ENCODE measurements at places on chromosomes 6 and 20. TPM values are rescaled to one million over a fixed set of nuclear protein-coding genes. Genes with fewer than 3 reads are reported as not detected.

Gene UBE2C
- total RNA-seq = 1.3 TPM

Gene BMP5
- not detected for total RNA-seq

Gene C6orf141
- 11.3 TPM for total RNA-seq

Gene SLC17A3
- not detected for total RNA-seq

Gene RAMACL
- total RNA-seq = 0.72 TPM

Gene BTBD3
- 20.0 TPM for total RNA-seq

Gene ZBP1
- total RNA-seq = not detected

Gene TCP11
- not detected for total RNA-seq

Gene RAET1G
- 41.3 TPM for total RNA-seq

Gene SLC22A7
- not detected for total RNA-seq

Gene TRIM10
- total RNA-seq = not detected

Gene PDSS2
- total RNA-seq = 13.9 TPM

Gene ILRUN
- total RNA-seq = 48.9 TPM

Gene PLCB1
- total RNA-seq = 0.24 TPM

Gene KIF13A
- total RNA-seq = 36.0 TPM

Gene PLA2G7
- total RNA-seq = not detected

Gene PRR18
- total RNA-seq = not detected

Gene NKX2-4
- not detected for total RNA-seq

Gene HELZ2
- 80.2 TPM for total RNA-seq

Gene FAM83B
- total RNA-seq = 50.7 TPM

Gene TMC2
- total RNA-seq = not detected

Measured in tracheal epithelial cell (primary cell).